ENCODE measurements at places on chromosomes 7 and 10.

DNA sequence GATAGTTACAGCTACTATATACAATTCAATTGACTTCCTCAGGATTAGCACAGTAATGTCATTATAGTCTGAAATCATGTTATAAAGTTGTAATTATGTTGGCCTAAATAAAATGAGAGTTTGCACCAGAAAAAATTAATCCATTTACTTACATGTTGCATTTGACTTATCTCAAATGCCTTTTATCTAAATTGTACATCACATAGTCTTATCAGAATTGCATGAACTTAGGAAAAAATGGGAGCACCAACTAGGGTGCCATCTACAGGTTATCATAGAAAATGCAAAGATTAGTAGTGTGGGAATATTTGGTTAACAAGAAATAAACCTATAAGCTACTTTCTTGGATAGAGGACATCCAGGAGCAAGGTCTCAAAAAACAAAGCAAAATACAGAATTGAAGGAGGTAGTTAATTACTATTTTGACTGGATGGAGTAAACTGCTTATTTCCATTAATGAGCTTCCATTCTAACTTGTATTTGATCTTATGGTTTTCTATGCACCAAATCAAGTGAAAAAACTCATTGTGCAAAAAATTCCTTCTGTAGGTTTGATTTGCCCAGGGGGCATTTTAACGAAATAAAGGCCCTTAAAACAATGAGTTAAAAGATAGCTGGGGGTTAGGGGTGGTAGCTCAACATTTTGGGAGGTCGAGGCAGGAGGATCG, 60.0 kb upstream of the ORC5 start:
- peak; percentile 40 for DNase-seq

DNA sequence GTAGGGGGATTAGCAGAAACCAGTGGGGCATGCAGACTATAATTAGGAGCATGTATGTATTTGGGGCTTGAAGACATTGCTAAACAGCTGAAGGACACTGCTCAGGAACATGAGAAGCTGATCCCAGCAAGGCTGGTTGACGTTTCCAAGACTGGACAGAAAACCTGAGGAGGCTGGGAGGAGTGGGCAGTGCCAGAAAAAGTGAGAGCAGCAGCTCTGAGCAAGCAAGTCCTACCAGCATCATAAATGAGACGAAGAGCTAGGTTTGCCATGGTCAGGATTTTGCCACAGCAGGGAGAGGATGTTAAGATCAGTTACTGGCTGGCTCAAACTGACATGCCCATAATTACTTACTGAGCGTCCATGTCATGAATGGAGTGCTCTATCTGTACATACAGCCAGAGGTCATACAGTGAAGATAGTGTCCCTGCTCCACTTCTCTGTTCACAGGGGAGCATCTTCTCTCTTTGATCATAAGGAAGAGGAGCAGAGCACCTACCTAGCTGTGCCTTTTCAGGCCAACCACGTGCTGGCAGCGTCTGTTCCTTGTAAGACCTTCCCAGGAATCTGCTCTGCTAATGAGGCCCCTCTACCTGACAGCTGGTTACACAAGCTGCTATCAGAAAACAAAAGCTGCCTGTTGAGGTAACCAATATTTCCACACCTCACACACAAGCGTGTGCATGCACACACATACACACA, 44.7 kb downstream of the PDE1C start:
- DNase-seq: no peak

DNA sequence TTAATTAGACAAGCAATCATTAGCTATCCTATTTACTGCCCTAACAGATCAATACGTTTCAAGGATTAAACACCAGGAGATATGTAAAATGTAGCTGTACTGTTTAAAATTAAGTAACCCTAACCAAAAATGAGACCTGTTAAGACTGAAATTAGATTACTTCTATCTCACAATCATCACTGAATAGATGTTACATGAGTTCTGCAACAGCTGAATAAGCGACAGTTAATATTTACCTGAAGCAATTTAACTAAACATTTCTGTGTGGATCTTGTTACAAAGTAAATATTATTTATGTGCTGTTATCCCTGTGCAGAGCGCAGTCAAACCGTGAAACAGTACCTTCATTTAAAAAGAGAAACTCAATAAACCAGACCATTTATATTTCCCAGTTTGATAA, 122.5 kb downstream of the RELN start:
- no peak for DNase-seq

- no peak for DNase-seq
These were observed 116.6 kb upstream of the ADCY1 start for GRCh38 chr7:45457591-45457990.

DNA sequence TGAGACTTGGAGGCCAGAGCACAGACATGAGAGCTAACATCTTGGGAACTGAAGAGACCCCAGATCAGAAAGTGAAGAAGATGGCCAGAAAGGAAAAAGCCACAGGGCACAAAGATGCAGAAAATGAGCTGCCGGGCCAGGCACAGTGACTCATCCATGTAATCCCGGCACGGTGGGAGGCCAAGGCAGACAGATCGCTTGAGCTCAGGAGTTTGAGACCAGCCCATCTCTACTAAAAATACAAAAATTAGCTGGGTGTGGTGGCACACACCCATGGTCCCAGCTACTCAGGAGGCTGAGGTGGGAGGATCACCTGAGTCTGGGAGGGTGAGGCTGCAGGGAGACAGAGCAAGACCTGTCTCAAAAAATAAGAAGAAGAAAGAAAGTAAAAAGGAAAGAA, 81.4 kb upstream of the MGMT start:
- DNase-seq: peak; percentile 61

All from A673 (cell line).